ENCODE measurements at places on chromosomes 7 and 10.

GRCh38 chr7:104873401-104873800 lies 140.6 kb upstream of the KMT2E start:
- peaks cover 6% of the 10 kb centered on the region for H3K27me3 ChIP-seq
- H3K36me3 ChIP-seq: no peaks in the 10 kb centered on the region
- no peak overlapping the region for H3K4me3 ChIP-seq
- no peak overlapping the region for H3K27ac ChIP-seq
- peaks cover 4% of the 10 kb centered on the region for H3K4me1 ChIP-seq

GRCh38 chr10:30784524-30784896 lies 155.0 kb upstream of the LYZL2 start:
- no peak for DNase-seq
- H3K27ac ChIP-seq: peak overlapping the region; percentile 48
- H3K27me3 ChIP-seq: no peaks in the 10 kb centered on the region
- H3K4me3 ChIP-seq: peak overlapping the region; percentile 67
- H3K36me3 ChIP-seq: no peaks in the 10 kb centered on the region

- peaks cover 6% of the 10 kb centered on the region for H3K36me3 ChIP-seq
- H3K27ac ChIP-seq: no peak overlapping the region
- no peak overlapping the region for H3K4me3 ChIP-seq
- no peaks in the 10 kb centered on the region for H3K4me1 ChIP-seq
Observed at GRCh38 chr7:40120020-40120419, 14.4 kb downstream of the MPLKIP start.

DNA sequence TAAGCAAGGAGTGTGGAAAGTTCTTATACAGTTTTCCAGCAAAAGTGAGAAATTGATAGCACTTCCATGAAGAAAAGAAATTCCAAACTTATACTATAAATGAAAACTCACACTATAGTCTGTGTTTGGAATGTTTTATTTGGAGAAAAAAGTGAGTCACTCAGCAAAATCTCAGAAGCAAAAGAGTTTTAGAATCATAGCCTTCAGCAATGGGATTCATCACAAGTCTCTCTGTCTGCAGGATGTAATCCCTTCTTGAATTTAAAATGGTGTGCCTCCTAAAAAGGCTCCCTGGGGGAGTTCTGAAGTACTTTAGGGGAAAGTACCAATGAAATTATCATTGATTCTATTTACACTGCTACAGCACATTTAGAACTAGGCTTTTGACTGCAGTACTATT lies 756.4 kb downstream of the XPNPEP1 start:
- no peaks in the 10 kb centered on the region for H3K27me3 ChIP-seq
- H3K36me3 ChIP-seq: no peaks in the 10 kb centered on the region
- no peak for DNase-seq
- H3K4me3 ChIP-seq: no peak overlapping the region
- H3K27ac ChIP-seq: no peak overlapping the region

GRCh38 chr7:91852263-91852741 lies 28.2 kb downstream of the MTERF1 start:
- H3K4me3 ChIP-seq: no peak overlapping the region
- no peaks in the 10 kb centered on the region for H3K27me3 ChIP-seq
- peaks cover 9% of the 10 kb centered on the region for H3K36me3 ChIP-seq
- no peak for DNase-seq
- H3K27ac ChIP-seq: no peak overlapping the region

DNA sequence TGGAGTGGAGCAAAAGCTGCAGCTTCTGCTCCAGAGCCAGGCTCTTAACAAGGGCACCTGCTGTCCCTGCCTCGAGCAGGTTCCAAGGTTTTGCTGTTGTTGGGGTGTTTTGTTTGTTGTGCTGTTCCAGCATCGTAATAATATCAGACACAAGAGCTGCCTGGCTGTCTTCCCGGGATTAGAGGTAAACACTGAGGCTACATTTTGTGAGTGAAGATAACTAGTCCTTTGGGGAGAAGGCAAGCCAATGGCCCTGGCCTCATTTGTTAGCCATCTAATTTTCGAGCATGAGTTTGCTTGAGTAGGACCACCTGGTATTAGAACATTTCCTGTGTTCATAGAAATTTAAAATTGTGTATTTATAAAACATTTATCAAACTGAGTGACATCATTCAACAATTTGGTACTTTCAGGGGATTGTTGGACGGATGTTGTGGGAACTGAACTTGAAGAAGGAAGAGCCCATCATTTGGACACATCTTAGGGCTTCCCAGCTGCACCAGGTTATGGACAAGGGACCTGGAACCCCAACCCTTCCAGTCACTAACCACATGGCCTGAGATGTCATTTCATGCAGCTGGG lies 555.0 kb downstream of the TNS3 start:
- H3K4me3 ChIP-seq: no peak overlapping the region
- DNase-seq: no peak
- no peaks in the 10 kb centered on the region for H3K27me3 ChIP-seq
- H3K27ac ChIP-seq: no peak overlapping the region
- H3K4me1 ChIP-seq: no peaks in the 10 kb centered on the region
- H3K36me3 ChIP-seq: no peaks in the 10 kb centered on the region

DNA sequence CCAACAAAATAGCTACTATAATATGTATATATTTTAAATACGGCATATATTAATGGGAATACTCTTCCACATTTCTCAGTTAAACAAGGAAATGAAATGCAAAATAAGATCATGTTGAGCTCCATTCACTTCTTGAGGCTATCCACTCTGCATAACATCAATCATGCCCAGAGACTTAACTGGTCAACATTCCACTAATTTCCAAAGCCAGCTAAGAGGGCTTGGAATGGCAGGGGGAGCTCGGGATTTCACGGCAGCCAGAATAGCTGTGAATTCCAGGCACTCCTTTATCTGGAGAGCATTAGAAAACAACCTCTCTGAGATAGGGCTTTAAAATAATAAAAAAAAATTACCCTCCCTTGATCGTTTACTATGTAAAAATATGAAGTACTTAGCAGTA lies 194.9 kb upstream of the CDCA7L start:
- H3K4me3 ChIP-seq: no peak overlapping the region
- H3K36me3 ChIP-seq: no peaks in the 10 kb centered on the region
- no peak overlapping the region for H3K27ac ChIP-seq
- no peaks in the 10 kb centered on the region for H3K4me1 ChIP-seq
- DNase-seq: no peak
- peaks cover 7% of the 10 kb centered on the region for H3K27me3 ChIP-seq

DNA sequence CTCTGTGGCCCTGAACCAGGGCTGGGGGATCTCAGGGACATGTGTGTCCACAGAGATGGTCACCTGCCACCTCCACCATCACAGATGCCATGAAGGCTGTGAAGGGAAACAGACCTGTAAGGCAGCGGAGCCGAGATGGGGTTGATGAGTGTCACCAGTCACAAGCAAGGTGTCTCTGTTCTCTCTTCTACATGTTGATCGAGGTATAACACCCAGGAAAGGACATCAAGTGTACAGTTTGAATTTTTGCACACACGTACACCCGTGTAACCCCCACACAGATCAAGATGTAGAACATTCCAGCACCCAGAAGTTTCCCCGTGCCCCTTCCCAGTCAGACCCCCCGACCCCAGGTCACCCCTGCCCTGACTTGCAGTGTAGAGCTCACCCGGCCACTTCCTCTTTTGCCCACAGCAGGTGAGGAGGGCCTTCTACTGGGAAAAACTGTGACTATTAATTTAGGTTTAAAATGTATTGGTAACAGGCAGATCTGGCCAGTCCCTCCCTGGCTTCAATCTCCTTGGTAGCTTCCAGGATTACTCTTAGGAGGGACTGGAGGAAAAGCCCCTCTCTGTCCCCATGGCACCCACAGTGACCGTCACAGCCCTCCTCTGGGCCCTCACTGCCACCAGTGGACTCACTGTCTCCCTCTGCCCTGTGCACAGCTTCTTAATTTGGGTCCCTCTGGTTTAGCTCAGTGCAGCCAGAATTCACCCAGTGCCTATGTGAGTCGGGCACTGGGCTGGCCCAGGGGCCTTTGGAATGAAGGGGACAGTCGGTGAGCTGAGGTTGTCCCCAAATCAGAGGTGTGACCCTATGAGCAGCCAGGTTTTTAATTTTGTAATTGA lies 108.2 kb downstream of the LHPP start:
- no peaks in the 10 kb centered on the region for H3K36me3 ChIP-seq
- no peak overlapping the region for H3K4me3 ChIP-seq
- H3K27me3 ChIP-seq: no peaks in the 10 kb centered on the region

DNA sequence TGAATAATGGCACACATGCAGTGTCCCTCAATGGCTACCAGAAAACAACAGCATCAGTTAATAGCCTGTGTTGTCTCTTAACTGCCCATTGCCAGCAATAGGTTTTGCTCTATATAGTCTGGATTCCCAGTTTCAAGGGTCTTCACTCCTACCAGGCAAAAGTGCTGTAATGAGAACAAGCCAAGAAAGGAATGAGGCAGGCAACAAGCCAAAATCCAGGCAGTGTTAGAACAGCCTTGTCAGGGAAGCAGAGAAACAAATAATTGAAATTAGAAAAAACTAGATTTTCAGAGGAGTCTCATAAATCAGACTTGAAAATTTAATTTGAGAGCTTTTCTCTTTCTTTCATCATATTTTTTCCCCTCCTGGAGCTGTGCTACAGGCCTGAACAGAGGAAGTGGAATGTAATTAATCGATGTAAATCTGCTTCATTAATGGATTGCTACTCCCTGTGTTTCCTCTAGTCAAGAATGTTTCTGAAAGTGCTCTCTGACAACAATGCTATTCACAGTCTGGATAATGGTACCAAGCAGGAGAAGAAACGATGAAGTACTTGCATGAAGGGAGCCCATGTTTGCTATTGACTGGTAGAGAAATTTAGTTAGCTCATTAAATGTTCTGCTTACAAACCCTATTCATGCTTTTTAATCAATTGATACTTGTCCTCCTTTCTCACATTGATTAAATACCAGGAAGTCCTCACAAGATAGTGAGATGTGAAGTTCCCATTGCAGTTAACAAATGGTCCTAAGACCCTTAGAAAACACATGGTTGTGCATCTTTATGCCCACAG lies 202.0 kb upstream of the LRRTM3 start:
- no peaks in the 10 kb centered on the region for H3K27me3 ChIP-seq
- no peak overlapping the region for H3K27ac ChIP-seq
- no peaks in the 10 kb centered on the region for H3K4me1 ChIP-seq
- no peaks in the 10 kb centered on the region for H3K36me3 ChIP-seq
- DNase-seq: no peak

DNA sequence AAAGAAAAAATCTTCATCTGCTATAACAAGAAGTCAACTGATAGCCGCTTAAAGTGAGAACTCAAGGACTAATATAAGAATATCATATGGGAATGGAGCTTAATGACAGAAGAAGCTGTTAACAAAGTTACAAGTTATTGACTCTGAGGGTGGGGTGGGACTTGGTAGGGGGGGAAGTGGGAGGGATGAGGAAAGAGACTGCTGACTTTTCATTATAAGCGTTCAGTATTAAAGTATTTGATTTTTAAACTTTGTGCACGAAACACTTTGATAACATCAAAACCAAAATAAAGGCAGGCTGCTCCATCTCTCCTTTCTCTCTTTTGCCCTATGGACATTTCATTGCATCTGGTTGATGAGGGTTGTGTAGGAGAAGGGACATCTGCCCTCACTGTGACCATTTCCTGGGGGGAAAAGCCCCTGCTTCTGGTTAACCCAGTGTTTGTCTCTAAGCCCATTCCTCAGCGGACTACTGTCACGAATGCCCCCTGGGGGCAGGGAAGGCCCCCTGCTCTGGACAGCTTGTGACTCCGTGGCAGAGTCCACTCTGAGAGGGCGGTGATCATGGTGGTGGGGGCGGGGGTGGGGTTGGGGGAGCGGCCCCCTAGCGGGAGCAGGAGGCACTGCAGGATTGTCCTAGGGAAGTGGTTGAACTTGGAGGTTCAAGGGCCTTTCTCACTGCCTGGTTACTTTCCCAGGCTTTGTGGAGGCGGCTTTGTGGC lies 17.4 kb downstream of the SLC13A4 start:
- no peaks in the 10 kb centered on the region for H3K27me3 ChIP-seq
- DNase-seq: peak; percentile 6
- H3K4me3 ChIP-seq: no peak overlapping the region
- no peaks in the 10 kb centered on the region for H3K36me3 ChIP-seq
- no peak overlapping the region for H3K27ac ChIP-seq
- no peaks in the 10 kb centered on the region for H3K4me1 ChIP-seq

DNA sequence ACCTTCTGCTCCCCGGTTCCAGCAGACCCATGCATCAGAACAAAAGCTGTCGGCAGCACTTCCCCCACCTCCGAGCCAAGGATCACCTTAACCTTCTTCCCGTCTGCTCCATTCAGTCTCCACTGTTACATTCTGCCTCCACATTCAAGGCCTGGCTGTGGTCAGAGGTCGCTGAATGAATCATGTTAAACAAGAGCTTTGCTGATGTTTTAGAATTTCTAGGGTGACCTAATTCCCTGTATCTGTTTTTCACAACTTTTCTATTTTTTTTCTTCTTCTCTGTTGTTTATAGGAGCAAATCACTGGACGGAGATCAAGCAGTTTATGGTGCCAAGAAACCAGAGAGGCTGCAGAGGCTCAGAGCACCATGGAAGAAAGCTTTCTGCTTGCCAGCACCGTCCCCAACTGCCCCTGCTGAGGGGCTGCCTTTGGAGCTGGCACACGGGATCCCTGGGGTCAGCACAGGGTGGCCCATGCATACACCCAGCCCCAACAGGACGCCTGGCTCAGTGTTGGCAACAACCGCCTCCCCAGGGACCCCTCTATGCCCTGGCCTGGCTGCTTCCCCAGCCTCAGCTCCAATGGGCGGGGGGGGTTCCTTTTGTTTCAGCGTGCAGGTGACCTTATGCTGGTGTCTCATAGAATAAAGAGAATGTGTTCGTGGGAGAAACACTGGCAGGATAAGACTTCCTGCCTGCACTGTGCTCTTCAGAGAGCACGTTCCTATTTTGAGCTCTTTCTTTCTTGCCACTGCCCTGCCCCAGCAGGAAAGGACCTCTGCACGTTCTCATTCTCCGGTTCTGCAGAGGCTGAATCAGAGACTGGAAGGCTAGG lies 182.7 kb upstream of the LYZL2 start:
- H3K27me3 ChIP-seq: no peaks in the 10 kb centered on the region
- H3K4me3 ChIP-seq: no peak overlapping the region
- peaks cover 28% of the 10 kb centered on the region for H3K4me1 ChIP-seq

GRCh38 chr10:114166043-114166442 lies 8.0 kb downstream of the CCDC186 start:
- H3K27ac ChIP-seq: no peak overlapping the region
- peaks cover 17% of the 10 kb centered on the region for H3K4me1 ChIP-seq
- no peak for DNase-seq
- H3K27me3 ChIP-seq: no peaks in the 10 kb centered on the region
- H3K4me3 ChIP-seq: no peak overlapping the region

DNA sequence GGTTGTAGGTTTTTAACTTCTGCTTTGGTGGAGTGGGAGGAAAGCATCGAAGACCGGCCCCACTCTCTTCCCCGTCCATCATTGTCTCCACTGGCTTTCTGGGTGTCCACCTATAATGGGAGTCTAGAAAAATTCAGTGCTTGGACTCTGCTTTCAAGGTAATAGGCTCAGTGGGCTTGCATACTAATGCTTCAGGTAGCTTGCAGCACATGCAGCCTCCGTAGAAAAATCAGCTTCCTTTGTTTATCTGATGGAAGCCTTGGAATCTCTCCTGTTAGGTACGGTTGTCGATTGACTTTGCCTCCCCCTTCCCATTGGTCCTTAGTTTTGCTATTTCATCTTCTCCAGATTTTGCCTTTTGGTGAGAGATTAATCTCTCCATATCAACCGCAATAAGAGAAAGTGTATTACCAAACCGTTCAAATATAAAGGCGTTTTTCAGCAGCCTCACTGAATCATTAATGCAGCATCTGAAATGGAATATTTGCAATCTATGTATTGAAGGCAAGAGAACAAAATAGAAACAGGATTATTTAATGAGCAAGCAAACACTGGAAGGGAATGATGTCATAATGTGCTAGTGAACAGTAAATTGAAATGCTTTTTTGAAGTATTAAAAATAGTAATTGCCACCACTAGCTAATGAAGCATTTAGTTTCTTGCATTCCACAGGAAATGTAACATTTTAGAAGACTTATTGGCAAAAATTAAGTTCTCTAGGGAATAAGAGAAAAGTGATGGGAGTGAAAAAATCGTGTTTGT lies 944 bp downstream of the AVL9 start:
- peaks cover 48% of the 10 kb centered on the region for H3K4me1 ChIP-seq
- no peaks in the 10 kb centered on the region for H3K27me3 ChIP-seq
- H3K27ac ChIP-seq: peak overlapping the region; percentile 98
- no peak for DNase-seq
